ENCODE measurements at places on chromosomes 4 and X. TPM values are rescaled to one million over a fixed set of nuclear protein-coding genes. Genes with fewer than 3 reads are reported as not detected.

- H3K4me3 ChIP-seq = no peak overlapping the region
- H3K4me1 ChIP-seq = no peaks in the 10 kb centered on the region
- no peaks in the 10 kb centered on the region for H3K27me3 ChIP-seq
- no peak for DNase-seq
- no peak overlapping the region for H3K27ac ChIP-seq
These were observed 57.7 kb upstream of the UGT2B7 start for GRCh38 chr4:69038582-69038981.

DNA sequence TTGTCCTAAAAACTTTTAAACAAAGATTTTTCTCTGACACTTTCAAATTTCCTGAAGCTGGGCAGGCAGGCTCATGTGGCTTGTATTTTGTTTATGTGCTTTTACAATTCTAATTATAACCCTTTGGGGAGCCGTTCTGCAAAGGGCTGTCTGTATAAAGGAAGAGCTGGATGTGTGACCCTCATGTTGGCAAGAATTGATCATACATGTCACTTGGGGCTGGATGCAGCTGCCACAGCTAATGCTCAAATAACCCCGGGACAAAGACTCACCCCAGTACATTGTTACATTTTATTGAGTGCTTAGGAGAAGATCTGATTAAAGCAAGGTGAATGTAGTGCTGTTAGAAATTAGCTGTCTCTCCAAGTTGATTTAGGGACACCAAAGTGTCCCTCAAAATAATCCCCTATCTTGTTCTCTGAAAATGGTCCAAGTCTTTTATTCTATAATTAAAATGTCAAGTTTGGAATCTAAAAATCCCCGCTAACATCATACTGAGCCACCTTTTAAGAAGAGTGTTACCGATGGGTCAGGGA is 13.0 kb upstream of the DAPP1 start:
- no peak overlapping the region for H3K27ac ChIP-seq
- DNase-seq = no peak
- no peak overlapping the region for H3K4me3 ChIP-seq
- no peaks in the 10 kb centered on the region for H3K27me3 ChIP-seq

DNA sequence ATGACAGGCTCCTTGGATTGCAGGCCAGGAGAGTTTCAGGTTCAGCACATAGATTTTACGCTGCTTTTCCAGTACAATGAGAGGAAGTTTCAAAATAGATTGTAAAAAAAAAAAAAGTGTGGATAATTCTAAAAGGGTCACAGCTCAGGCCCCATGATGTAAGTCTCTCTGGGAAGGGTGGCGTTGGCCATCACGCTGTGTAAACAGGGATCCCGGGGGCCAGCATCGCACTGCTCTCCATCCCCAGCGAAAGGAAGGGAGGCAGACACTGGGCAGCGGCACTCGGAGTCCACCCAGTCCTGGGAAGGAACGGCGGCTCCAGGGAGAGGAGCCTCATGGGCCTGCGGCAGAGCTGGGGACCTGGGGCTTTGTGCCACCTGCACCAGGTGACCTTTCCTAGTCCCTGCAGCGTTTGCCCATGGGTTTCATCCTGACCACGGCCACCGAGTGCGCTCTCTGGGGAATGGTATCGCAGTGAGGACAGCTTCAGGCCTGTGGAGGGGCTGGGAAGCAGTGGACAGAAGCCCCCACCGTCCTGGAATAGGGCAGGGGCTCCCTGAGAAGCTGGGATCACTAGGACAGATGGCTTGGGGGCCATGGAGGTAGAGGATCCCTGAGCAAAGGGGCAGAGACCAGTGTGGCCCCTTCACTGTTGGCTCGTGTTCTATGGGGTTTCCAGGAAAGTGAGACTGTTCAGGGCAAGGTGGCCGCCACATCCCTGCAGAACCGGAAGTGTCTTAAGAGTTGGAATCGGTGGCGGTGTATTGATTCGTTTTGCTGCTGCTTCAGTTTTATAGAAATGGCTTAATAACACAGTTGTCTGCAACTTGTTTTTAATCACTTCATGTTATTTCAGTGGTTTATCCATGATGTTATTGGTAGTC is 38.9 kb downstream of the RGS12 start:
- no peak for DNase-seq
- no peaks in the 10 kb centered on the region for H3K36me3 ChIP-seq

DNA sequence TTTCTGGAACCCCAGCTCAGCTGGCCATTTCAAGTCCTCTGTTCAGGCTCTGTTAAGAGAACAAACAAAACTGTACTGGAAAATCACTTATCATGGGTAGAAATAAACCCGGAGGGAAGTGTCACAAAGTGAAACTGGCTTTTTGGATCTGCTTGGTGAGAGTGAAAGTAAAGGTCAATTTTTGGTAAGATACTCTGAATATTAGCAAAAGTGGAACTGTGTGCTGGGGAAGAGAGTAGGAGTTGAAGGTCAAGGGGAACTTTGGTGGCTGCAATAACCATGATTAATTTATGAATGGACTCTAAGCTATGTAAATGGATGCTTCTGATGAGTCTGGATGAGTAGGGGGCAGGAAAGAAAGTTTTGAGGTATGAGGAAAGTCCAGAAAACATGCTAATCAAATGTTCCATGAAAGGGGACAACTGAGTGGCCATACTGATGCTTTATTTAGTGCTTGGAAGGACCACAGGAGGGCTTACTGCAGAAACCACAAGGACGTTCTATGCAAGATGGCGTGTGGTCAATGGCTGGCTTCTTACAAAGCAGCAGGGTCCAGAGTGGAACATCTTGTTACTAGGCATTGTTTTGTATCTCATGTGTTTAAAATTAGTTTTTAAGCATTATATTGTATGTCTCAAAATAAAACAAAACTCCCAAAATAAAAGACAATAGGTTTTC is 36.8 kb upstream of the TNIP3 start:
- no peaks in the 10 kb centered on the region for H3K27me3 ChIP-seq
- H3K4me1 ChIP-seq = no peaks in the 10 kb centered on the region
- H3K36me3 ChIP-seq = no peaks in the 10 kb centered on the region

DNA sequence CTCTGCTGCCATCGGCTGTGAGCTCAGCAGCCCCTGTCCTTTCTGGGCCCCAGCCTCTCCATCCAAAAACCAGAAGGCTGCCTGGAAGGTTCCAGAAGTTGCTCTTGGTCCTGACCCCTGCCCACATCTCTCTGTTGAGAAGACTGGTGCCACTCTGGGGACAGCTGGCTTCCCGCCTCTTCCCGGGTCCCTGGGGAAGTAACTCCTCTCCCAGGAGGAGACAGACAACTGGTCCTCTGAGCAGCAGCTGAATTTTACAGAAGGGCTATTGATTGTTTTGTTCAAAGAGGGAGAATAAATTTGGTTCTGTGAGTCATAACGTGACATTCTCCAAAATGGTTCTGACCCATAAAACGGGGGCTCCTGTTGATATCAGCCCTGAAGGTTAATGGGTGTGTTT is 61.2 kb downstream of the TRMT44 start:
- DNase-seq = no peak
- H3K36me3 ChIP-seq = no peaks in the 10 kb centered on the region
- no peak overlapping the region for H3K4me3 ChIP-seq
- H3K4me1 ChIP-seq = peaks cover 6% of the 10 kb centered on the region

GRCh38 chr4:99219479-99219878 is 433 bp upstream of the ADH6 start:
- H3K27ac ChIP-seq = no peak overlapping the region
- H3K4me1 ChIP-seq = peaks cover 5% of the 10 kb centered on the region
- no peak overlapping the region for H3K4me3 ChIP-seq
- no peaks in the 10 kb centered on the region for H3K36me3 ChIP-seq

DNA sequence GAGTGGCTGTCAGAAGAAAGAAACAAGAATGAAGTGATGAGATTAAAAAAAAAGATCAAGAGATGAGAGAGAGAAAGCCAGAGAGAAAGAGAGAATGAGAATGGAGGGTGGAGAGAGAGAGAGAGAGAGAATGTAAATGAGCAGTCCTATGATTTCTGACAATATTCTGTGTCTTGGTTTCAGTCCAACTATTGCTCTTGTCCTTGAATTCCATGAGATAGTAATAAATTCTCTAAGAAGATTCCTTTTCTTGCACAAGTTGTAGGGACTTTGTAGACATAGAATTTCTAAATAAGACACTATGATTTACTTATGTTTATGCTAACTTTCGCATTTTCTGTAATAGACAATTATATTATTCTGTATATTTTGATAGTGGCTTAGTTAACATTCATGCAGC is 149.6 kb upstream of the CTSO start:
- no peaks in the 10 kb centered on the region for H3K4me1 ChIP-seq
- H3K4me3 ChIP-seq = no peak overlapping the region
- H3K27ac ChIP-seq = no peak overlapping the region
- no peak for DNase-seq

- no peaks in the 10 kb centered on the region for H3K27me3 ChIP-seq
- H3K4me1 ChIP-seq = no peaks in the 10 kb centered on the region
- no peaks in the 10 kb centered on the region for H3K36me3 ChIP-seq
- no peak for DNase-seq
These were observed 13.2 kb downstream of the IQSEC2 start for GRCh38 chrX:53268173-53268572.

DNA sequence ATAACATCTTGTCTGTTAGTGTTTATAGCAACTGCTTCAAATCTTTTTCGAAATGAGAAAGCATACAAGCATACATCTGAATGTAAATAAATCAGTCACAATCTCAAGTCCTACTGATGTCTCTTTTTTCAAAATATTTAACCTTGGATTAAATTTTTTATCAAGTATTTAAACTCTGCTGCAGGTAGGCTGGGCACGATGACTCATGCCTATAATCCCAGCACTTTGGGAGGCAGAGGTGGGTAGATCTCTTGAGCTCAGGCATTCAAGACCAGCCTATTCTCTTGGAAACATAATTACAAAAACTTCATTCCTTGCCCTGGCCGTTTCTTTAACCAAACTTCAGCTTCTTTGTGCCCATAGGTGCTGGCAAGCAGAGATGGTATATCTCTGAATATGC is 540.3 kb upstream of the GALNT7 start:
- H3K4me3 ChIP-seq = no peak overlapping the region
- DNase-seq = no peak
- no peaks in the 10 kb centered on the region for H3K4me1 ChIP-seq
- no peak overlapping the region for H3K27ac ChIP-seq

- no peaks in the 10 kb centered on the region for H3K27me3 ChIP-seq
- H3K27ac ChIP-seq = no peak overlapping the region
- H3K36me3 ChIP-seq = no peaks in the 10 kb centered on the region
- no peaks in the 10 kb centered on the region for H3K4me1 ChIP-seq
These were observed 426.6 kb downstream of the ARHGAP24 start for GRCh38 chr4:85901500-85901899.

- H3K4me3 ChIP-seq = no peak overlapping the region
- no peaks in the 10 kb centered on the region for H3K36me3 ChIP-seq
- no peaks in the 10 kb centered on the region for H3K27me3 ChIP-seq
- H3K27ac ChIP-seq = no peak overlapping the region
- no peaks in the 10 kb centered on the region for H3K4me1 ChIP-seq
These were observed 55.0 kb downstream of the HTT-AS start for GRCh38 chr4:3019145-3019846.

- no peaks in the 10 kb centered on the region for H3K27me3 ChIP-seq
- no peak overlapping the region for H3K27ac ChIP-seq
- no peaks in the 10 kb centered on the region for H3K4me1 ChIP-seq
- no peak overlapping the region for H3K4me3 ChIP-seq
These were observed 116.2 kb upstream of the KIT start for GRCh38 chr4:54541426-54542118.

- no peaks in the 10 kb centered on the region for H3K36me3 ChIP-seq
- DNase-seq = no peak
These were observed 173.6 kb downstream of the CORIN start for GRCh38 chr4:47664051-47664826.

DNA sequence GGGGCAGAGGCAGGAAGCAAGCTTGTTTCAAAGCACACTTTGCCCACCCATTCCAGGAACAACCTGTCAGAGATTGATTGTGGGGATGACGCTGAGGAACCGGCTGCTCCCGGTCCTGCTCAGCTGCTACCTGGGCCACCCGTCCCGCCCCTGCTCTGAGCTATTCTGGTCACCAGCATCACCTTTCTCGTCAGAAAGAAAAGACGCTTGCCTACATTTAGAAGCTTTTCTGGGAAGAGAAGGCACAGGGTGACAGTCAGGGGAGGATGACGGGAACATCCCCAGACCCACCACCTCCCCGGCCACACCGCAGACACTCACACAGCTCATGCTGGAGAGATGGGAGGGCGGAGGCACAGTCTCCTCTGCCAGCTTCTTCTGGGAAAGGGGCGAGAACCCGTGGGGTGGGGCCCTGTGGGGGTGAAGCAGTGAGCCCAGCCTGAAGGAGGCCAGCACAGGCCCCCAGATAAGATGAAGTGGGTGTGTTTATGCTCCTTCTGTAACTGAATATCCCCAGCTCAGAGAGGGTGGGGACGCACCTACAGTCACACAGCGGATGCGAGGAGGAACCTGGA is 81.8 kb downstream of the CPZ start:
- no peaks in the 10 kb centered on the region for H3K36me3 ChIP-seq
- no peak overlapping the region for H3K27ac ChIP-seq
- DNase-seq = no peak

- no peak overlapping the region for H3K4me3 ChIP-seq
- H3K4me1 ChIP-seq = no peaks in the 10 kb centered on the region
- H3K36me3 ChIP-seq = no peaks in the 10 kb centered on the region
- no peaks in the 10 kb centered on the region for H3K27me3 ChIP-seq
- no peak overlapping the region for H3K27ac ChIP-seq
These were observed 46.7 kb downstream of the HELQ start for GRCh38 chr4:83408908-83409307.

- no peaks in the 10 kb centered on the region for H3K27me3 ChIP-seq
- H3K4me3 ChIP-seq = no peak overlapping the region
- no peaks in the 10 kb centered on the region for H3K4me1 ChIP-seq
- no peak for DNase-seq
These were observed 264.3 kb downstream of the NPFFR2 start for GRCh38 chr4:72295966-72296557.

GRCh38 chrX:120769576-120770341 is 105.9 kb downstream of the CT47B1 start:
- no peaks in the 10 kb centered on the region for H3K36me3 ChIP-seq
- no peaks in the 10 kb centered on the region for H3K4me1 ChIP-seq
- no peak overlapping the region for H3K27ac ChIP-seq
- H3K4me3 ChIP-seq = no peak overlapping the region

GRCh38 chr4:5278213-5278612 is 226.9 kb downstream of the STK32B start:
- H3K27ac ChIP-seq = no peak overlapping the region
- H3K27me3 ChIP-seq = no peaks in the 10 kb centered on the region
- H3K36me3 ChIP-seq = no peaks in the 10 kb centered on the region
- H3K4me3 ChIP-seq = no peak overlapping the region
- no peaks in the 10 kb centered on the region for H3K4me1 ChIP-seq

DNA sequence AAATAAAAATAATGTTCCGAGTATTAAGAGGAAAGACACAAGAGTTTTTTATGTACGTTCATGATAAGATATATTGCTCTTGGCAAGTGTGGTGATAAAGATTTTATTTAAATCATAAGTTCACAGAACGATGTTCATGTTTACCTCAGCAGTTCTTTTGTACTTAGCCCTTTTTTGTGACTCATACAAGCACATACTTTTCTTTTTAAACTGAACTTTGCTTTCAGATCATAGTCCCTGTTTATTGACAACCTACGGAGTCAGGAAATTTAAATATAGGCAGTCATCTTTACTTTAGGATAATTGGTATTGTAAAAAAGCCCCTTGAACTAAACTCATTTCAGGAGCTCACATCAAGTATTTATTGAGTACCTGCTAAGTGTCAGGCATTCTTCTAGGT is 1.3 kb upstream of the CTSO start:
- H3K4me3 ChIP-seq = no peak overlapping the region
- no peak overlapping the region for H3K27ac ChIP-seq
- H3K36me3 ChIP-seq = no peaks in the 10 kb centered on the region
- no peaks in the 10 kb centered on the region for H3K4me1 ChIP-seq
- H3K27me3 ChIP-seq = no peaks in the 10 kb centered on the region

Gene CT45A5
- not detected for total RNA-seq

Gene TREX2
- total RNA-seq = 6.3 TPM

Gene LPAR4
- not detected for total RNA-seq

Gene FGF2
- 4.8 TPM for total RNA-seq

Gene GPR143
- 3.1 TPM for total RNA-seq

Gene AFM
- not detected for total RNA-seq
